ENCODE measurements at places on chromosomes 13 and 19.

GRCh38 chr19:6126335-6126974, 9.0 kb upstream of the ACSBG2 start:
- DNase-seq, result no peak

GRCh38 chr13:40152145-40152544, 496.7 kb downstream of the COG6 start:
- DNase-seq, result no peak

DNA sequence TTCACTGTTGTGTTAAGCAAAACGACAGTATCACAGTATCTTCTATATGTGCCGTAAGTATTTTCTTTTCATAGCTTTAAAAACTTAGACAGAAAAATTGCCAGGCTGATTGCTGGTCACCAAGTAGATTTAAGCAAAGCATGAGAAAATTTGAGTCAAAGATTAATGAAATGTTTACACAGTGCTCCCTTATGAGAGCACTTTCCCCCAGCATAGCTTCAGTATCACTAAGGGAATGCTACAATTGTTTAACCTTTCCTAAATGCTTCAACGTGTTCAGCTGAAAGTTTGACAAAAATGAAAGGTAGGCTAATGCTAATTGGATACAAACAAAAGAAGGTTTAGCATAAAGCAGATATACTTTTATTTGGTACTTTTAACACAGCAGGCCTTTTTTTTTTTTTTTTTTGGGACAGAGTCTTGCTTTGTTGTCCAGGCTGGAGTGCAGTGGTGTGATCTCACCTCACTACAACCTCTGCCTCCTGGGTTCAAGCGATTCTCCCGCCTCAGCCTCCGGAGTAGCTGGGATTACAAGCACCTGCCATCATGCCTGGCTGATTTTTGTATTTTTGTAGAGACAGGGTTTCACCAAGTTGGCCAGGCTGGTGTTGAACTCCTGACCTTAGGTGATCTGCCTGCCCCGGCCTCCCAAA, 23.4 kb downstream of the PCCA start:
- no peak for DNase-seq

- no peak for DNase-seq
Observed at GRCh38 chr13:111573801-111574200, 253.4 kb downstream of the TEX29 start.

- no peak for DNase-seq
Observed at GRCh38 chr19:23098988-23099387, 17.8 kb upstream of the ZNF730 start.

DNA sequence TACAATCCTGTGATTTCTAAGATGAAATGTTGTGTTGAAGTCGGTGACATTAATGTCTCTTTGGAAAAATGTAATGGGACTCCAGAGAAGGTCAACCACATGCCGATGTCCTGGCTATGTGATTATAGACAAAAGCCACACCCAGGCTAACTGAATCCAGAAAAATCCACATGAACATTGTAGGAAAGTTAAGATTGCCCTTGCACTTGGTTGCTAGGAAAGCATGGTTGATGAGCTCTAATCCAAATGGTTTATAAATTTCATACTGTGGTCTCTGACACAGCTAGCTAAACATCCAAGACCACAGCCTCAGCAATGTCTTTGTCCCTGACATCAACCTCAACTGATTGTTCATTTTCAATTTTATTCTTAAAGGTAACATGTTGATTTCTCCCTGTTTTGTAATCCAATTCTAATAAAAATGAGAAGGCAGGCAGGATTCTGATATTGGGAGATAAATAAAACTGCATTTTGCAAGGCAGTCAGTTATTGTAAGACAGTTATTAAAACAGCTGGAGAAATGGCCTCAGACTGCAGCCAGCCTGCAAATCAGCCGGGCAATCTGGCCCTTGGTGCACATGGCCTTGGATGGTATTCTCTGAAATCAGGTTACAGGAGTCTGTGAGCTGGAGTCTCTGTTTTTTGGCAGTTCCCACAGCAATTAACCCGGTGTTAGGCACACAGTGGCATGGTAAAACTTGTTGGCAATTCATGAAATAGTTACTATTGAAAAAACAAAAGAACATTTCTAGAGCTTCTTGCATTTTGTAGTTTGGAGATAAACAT, 93.9 kb downstream of the STARD13 start:
- DNase-seq, result no peak

GRCh38 chr19:3250675-3251074, 26.2 kb downstream of the CELF5 start:
- no peak for DNase-seq

DNA sequence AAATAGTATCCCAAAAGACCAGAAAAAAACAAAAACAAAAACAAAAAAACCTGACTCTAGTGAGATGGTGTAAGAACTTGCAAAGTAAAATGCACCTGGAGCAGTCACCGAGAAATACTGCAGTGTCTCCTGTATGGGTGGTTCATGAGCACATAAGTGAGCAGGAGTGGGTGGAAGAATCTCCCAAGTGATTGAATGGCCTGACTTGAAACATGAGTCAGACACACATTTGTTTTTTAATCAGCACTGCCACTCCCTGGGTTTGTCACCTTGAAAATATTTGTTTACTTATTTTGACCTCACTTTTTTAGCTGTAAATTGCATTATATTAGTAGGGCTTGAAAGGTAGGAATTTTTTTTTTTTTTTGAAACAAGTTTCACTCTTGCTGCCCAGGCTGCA, 2.0 kb downstream of the ZNF431 start:
- no peak for DNase-seq

DNA sequence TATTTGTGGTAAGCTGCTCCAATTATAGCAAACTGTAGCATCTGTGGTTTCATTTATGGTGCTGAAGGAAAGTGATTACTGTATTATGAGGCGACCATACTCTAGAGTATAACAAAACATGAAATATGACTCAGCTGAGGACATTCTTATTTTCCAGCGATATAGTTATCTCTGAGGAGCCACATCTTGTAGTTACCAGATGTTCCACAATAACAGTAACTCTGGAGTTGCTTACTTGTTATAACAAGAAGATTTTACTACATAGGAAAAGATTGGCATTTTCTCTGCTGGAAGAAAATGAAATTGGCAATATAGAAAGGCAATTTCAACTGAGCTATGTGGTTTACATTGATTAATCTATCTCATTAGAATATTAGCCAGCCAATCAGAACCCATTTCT, 1634.2 kb downstream of the PCDH9 start:
- DNase-seq, result no peak

- DNase-seq, result no peak
Observed at GRCh38 chr19:53876651-53877224, 5.3 kb upstream of the PRKCG start.

- no peak for DNase-seq
Observed at GRCh38 chr19:48918801-48919247, 14.7 kb upstream of the DHDH start.

GRCh38 chr13:50915565-50915964, 6.0 kb downstream of the RNASEH2B start:
- no peak for DNase-seq

DNA sequence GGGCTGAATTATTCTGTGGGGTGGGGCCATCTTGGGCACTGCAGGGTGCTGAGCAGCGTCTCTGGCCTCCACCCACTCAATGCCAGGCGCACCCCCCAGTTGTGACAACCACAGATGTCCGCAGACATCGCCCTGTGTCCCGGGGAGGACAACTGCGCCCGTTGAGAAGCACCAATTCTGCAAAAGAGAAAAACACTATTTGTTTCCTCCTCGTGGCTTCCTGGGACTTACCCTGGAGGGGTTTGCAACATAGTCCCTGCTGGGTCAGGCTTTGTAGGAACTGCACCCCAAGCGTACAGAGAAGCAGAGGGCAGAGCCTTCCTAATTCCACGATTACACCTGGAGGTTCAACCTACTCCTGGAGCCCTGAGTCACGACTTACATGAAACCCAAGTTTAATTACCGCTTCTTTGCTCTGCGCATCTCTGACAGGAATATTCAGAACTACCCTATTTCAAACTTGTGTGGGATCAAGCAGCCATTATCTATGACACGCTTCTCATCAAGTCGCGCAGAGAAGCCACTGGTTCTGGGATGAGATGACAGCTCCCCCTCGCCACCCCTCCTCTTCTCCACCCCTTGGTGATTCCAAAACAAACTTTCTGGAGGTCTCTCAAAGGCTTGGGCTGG, 11.1 kb upstream of the SLC39A3 start:
- DNase-seq, result peak; percentile 54

DNA sequence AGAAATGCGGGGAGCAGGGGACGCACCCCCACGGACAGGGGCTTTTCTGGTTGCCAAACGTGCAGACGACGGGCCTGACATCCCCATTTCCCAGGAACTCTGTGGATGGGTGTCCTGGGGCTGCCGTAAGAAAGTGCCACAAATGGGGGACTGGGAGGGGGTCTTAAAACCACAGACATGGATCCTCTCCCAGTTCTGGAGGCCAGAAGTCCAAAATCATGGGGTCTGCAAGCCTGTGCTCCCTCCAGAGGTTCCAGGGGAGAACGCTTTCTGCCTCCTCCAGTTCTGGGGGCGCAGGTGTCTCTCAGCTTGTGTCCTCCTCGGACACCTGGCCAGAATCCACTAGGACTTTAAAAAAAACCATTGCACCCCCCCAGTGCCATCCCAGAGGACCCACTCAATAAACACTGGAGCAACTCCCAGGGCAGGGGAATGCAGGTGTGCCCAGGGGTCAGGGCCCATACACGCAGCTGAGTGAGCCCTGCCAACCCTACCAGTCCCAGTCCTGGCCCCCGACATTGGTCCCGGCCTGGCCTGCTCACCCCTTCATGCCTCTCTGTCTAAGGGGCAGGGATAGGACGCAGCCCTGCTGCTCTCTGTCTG, 103.9 kb downstream of the GADD45B start:
- no peak for DNase-seq

DNA sequence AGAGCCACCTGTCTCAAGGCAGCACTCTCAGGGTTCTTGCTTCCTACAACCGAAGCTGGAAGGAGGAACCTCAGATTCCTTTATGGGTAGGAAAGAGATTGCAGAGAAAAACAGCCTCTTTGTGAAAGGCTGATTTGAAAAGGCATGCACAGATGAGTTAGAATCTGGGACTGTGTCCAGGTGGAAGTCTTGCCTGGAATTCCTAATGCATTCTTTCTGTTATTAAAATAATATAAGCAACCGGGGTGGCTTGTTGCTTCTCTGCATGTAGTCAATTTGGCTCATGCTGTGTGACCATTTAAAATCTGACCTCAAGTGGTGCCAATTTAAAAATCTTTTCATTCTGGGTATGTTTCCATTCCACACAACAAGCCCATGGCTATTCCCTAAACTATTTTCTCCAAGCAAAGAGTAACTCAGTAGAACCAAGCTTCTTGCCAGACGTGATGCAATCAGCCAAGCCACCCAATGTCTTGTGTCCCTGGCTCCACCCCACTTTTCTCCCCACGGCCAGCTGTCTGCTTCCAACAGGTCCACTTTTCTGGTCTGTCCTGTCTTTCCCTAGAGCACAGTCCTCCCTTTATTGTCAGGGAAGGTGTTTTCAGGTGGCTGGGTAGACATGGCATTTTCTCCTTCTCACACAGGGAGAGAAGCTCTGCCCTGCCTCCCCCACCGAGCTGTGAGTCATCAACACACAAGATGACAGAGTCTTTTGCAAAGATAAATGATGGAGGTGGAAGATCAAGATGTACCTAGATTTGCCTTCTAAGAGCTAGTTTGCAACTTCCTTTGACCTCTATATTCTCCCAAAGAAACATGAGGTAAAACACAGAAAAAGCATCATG, 394.3 kb downstream of the FOXO1 start:
- DNase-seq, result peak; percentile 71

- peak; percentile 94 for DNase-seq
Observed at GRCh38 chr19:50368649-50369570, 3.5 kb upstream of the NAPSA start.

GRCh38 chr19:50717026-50717723, 2.4 kb downstream of the SHANK1 start:
- no peak for DNase-seq

DNA sequence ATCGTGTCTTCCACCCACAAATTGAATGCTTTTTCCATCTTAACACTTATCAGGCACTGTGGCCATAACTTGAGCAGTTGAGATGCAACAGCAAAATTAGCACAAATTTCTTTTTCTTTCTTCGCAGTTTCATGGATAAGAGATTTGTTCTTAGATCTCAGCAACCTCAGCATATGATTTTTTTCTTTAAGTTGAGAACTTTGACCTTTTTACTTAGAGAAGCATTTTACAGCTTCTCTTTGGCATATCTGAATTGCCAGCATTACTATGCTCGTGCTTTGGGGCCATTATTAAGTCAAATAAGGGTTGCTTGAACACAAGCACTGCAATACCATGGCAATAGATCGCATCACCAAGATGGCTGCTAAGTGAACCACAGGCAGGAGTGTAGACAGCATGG, 16.1 kb downstream of the USPL1 start:
- DNase-seq, result no peak

DNA sequence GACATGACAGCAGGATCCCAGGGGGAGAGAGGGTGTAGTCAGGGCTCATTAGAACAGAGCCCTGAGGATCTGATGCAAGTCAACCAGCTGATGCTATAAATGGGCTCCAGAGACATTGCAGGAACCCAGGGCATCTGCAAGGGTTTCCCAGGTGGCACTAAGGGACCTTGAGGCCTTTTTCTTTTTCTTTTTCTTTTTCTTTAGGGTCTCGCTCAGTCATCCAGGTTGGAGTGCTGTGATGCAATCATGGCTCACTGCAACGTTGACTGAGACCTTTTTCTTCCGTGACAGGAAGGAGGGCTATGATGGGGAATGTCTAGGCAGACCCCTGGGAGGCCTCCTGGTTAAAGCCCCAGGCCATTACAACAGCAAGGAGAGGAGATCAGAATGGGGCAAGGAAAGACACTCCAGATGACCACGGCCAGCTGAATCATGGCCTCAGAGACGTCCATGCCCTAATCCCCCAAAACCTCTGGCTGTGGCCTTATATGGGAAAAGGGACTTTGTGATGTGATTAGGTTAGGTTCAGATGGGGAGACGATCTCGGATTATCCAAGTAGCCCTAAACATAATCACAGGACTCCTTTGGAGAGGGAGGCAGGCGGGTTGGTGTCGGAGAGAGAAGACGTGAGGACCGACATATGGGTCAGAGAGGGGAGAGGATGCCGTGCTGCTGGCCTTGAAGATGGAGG, 4.5 kb upstream of the FCGRT start:
- no peak for DNase-seq

GRCh38 chr13:99608345-99608744, 107.1 kb downstream of the TM9SF2 start:
- DNase-seq, result no peak

DNA sequence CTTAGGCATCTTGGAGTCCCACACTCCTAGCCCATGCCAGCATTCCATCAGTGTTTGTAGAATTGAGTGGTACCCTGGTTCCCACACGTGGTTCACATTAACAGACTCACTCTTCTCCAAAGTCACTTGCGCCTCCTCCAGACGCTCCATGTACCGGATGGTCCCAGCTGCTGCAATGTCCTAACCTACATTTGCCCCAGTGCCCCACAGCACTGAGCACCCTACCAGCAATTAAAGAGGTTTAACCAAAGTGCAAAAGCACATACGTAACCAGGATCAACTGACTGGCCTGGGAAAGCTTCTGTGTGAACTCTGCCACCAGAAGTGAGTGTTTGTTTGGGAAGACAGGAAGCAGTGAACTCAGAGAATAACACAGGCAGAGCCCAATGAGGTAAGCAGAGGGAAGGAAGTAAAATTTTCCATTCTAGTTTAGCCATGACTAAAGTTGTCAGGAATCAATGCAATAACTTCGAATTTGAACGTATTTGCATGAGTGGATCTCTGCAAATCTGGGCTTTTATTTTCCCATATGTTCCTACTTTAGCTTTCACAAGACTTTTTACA, 7.3 kb upstream of the MEDAG start:
- peak; percentile 9 for DNase-seq

- no peak for DNase-seq
Observed at GRCh38 chr19:34309368-34310138, 55.2 kb downstream of the GARRE1 start.

GRCh38 chr19:32181216-32181920, 164.0 kb upstream of the ZNF507 start:
- DNase-seq, result no peak

All from pons (tissue), 1 donor.